Activated naive CD8-positive, alpha-beta T cell treated with anti-CD3 and anti-CD28 coated beads for 36 hours (primary cell): ENCODE measurements at places on chromosomes 12 and 14.
A peak's percentile ranks its signal among the peaks of the same experiment; 100 is the strongest.

- no peak for DNase-seq
Measured at GRCh38 chr12:28569698-28570411, 379.6 kb downstream of the CCDC91 start.

- no peak for DNase-seq
Measured at GRCh38 chr14:104977008-104977680, 1.0 kb downstream of the AHNAK2 start.

DNA sequence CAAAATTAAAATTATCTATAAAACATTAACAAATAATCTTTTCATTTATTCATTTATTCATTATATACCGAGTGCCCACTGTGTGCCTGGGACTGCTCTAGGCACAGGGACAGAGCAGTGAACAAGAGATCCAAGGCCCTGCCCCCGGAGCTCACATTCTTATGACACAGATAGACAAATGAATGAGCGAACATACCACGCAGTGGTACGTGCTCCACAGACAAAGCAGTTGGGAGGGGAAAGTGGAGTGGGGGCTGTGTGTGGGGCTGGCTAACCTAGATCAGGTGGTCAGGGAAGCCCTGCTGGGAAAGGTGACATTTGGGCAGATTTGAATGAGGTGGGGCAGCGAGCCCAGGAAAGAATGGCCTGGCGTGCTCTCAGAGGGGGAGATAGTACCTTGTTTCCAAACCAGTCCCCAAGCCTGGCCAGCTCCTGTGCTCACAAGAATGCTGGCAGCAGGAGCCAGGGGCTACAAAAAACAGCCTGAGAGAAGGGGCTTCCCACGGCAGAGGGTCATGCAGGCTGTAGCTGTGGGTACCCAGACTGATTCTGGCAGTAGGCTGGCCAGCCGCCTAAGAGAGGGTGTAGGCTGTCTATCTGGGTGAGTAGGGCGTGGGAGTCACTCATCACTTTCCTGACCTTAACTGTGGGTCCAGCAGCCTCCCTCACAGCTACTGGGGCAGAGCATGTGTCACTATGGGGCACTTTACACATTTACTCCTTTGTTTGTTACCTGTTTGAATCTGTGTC lies 57.8 kb upstream of the ACTN1 start:
- no peak for DNase-seq

DNA sequence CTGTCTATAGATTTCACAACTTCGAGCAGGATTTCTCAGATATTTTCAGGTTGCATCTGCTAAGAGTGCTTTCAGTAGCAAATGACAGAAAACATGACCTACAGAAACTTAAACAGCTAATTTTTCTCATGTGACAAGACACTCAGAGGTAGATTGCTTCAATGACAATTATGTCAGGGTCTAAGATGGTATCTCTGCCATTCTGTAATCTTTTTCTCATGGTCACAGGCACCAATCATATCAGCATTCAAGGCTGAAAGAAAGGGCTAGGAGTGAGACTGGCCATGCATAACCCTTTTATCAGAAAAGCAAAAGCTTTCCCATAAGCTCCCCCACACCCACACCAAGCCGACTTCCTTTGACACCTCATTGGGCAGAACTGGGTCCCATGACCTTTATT lies 450.5 kb upstream of the FAR2 start:
- no peak for DNase-seq

- DNase-seq = no peak
Measured at GRCh38 chr12:21500786-21501257, 613 bp downstream of the RECQL start.

- peak; percentile 83 for DNase-seq
Measured at GRCh38 chr12:124493809-124494750, 73.3 kb downstream of the NCOR2 start.

DNA sequence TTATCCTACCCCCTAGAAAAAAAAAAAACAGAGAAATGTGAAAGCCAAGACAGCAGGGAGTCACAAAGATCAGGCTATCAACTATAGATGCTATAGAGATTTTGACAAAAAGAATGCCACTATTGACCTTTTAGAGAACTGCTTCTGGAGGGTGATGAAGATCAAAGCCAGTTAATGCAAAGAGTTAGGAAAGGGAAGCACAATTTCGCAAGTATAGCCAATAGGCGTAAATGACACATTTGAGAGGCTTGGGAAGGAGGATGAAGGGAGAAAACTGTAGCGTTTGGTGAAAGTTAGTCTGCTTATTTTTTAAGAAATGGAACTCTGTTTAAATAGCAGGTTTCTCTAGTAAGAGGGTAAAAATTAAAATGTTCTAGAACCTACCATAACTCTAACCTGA lies 190.7 kb downstream of the DUSP6 start:
- DNase-seq = no peak

DNA sequence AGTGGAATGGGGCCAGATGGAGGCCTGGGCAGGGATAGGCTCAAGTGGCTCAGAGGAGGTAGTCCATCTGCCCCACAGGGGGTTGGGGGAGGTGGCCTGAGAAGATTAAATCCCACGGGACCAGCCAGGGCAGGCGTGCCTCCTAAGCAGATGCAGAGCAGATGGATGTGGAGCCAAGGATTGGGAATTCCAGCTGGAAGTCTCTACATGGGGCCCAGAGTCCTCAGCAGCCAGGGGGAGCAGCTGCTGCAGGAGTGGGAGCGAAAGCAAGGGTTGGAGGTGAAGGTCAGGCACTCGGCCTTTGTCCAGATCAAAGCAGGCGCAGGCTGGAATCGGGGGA lies 42.4 kb upstream of the VRK1 start:
- no peak for DNase-seq

GRCh38 chr12:30296486-30296885 lies 399.2 kb downstream of the IPO8 start:
- DNase-seq = no peak

DNA sequence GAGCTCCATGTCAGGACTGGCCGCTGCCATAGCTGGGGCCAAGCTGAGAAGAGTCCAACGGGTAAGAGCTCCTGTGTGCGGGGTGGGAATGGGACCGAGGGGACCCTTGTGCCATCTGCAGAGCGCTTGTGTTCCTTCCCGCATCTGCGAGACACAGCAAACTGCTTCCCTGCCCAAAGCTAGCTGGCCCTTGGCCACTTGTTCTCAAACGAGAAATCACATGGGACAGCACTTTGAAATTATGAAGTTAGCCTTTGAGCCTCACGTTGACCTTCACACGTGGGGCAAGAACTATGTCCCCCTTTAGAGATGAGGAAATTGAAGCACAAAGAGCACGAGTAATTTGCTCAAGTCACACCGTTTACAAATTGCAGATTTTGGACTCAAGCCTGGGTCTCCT lies 30.8 kb downstream of the DEGS2 start:
- DNase-seq = no peak

DNA sequence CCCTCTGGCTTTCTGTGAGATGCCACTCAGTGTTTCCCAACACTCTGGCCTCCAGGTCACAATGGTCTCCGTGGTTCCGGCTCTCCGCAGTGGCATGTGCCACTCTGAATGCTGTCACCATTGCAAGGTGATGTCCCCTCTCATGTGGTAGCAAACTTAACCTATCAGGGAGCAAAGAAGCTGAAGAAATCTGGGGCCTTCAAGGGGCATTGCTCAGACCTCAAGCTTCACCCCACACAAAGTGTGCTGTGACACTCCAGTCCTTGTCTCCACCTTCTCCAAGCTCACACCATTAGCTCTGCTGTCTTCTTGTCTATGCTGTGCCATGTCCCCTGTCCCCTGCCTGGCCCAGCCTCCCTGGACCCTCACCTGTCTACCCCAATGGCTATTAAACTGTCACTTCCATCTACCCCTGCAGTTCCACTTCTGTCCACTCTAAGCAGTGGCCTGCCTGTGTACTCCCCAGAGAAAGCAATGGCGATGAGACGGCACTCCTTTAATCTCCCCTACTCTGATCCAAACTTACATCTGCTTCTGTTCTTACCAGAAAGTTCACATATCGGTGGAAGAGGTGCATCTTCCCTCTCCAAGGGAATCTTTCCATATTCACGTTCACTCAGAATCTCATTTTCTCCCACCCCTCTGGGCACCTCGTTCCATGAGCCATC lies 93.7 kb downstream of the DHRS2 start:
- no peak for DNase-seq

DNA sequence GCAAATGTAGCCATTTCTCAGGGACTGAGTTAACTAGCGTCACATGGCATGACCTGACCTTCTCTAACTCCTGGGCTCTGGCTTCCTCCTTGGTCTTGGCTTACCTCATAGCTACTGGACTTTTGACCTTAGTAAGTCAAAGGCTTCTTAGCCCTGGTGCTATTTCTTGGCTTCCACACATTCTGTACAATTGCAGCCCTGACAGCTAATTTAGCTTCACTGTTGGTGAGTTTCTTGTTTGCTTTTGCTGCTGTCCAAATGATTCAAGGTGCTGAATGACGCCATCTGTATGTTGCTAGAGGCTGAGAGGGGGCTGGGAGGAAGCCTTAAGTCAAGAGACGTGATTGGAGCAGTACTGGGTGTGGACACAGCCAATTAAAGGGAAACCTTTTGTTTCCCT lies 202.7 kb downstream of the PRKD1 start:
- DNase-seq = no peak

DNA sequence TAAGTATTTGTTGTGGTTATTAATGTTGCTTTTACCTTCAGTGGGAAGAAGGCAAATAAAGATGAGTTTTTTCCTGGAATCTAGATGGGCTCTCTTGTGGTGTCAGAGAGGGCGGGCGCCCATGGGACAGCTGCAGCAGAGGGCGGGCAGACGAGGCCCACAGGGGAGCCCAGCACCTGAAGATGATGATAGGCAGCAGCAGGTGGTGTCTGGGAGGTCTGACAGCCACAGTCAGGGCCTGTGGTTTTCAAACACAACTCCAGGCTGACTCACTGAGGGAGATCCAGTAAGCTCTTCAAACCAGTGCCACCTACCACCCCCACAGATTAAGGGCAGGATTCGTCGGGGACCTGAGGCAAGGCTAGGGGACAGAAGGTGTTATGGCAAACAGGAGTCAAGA lies 42.8 kb downstream of the NKX2-1 start:
- peak; percentile 2 for DNase-seq
